ENCODE measurements at places on chromosomes 7 and 10.

DNA sequence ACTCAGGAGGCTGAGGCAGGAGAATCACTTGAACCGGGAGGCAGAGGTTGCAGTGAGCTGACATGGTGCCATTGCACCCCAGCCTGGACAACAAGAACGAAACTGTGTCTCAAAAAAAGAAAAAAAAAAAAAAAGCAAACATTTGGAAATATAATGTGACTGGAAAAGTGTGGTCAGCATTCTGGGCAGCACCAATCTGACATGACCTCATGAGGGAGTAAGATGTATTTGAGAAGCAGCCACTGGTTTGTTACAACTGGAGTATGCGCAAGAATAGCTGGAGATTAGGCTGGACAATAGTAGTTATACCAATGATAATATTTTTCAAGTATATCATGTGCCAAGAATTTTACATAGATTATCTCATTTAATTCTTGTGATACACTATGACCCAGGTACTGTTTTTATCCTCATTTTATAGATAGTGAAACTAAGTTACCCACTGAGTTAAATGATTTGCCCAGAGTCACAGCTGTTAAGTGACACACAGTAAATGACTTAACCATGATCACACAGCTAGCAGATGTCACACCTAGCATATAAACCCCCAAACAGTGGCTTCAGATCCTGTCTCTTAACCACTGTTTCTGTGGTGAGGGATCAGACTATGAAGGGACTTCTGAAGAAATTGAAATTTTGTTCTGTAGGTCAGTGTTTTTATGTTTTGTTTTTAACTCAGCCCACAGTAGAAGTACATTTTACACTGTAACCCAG, 11.1 kb downstream of the MCU start:
- DNase-seq: no peak

DNA sequence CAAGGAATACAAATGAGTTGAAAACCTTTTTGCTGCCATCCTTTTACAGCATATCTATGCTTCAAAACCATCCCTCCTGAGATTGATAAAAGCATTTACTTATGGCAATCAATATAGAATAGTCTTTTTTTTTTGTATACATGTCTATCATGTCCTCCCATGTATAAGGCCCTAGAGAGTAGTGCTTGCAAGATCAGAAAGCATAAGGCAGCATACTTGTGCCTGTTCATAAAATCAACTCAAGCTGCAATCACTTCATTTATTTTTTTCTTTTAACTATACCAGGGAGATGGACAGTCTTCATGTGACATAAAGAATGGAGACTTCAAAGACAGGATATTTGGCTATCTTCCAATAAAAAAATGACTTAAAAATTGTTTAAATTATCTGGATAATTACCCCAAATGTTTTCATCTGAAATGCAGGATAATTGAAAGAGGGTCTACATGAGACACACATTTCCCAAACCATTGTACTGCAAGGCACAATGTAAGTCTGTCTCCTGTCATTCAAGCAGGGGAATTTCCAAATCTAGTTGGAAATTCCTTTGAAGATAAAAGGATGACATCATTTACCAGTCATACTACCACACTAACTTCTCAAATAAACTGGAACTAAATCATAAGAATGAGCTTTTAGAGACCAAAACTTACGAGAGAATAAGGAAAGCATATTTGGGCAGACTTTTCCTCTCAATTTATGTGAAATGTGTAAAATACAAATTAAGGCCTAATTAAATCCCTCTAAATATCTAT, 22.5 kb downstream of the LRRN3 start:
- peak; percentile 61 for DNase-seq

GRCh38 chr7:2702594-2702957, 14.6 kb downstream of the AMZ1 start:
- no peak for DNase-seq

DNA sequence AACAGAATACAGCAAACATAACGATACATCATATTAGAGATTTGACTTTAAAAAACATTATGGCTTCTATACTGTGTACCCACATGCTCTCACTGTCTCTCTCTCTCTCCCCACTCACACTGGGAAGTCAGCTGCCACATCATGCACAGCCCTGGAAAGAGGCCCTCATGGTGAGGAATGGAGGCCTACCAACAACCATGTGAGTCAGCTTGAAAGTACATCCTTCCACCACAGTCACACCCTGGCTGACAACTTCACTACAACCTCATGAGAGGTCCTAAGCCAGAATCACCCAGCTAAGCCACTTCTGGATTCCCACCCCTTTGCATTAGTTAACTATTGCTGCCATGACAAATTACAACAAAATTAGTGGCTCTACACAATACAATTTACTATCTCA, 23.3 kb upstream of the GPR22 start:
- peak; percentile 55 for DNase-seq

DNA sequence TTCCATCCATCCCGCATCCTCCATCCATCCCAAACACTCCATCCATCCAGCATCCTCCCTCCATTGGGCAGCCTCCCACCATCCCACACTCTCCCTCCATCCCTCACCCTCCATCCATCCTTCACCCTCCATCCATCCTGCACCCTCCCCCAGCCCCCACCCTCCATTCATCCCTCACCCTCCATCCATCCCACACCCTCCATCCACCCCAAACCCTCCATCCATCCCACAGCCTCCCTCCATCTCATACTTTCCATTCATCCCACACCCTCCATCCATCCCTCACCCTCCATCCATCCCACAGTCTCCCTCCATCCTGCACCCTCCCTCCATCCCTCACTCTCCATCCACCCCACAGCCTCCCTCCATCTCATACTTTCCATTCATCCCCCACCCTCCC, 60.4 kb downstream of the FOXI2 start:
- DNase-seq: peak; percentile 1

- no peak for DNase-seq
Measured at GRCh38 chr10:94890264-94891022, 48.0 kb upstream of the CYP2C9 start.

GRCh38 chr10:78964952-78965633, 103.7 kb upstream of the ZMIZ1 start:
- DNase-seq: no peak
